ENCODE measurements at places on chromosomes 1 and 21. TPM values are rescaled to one million over a fixed set of nuclear protein-coding genes. Genes with fewer than 3 reads are reported as not detected.

DNA sequence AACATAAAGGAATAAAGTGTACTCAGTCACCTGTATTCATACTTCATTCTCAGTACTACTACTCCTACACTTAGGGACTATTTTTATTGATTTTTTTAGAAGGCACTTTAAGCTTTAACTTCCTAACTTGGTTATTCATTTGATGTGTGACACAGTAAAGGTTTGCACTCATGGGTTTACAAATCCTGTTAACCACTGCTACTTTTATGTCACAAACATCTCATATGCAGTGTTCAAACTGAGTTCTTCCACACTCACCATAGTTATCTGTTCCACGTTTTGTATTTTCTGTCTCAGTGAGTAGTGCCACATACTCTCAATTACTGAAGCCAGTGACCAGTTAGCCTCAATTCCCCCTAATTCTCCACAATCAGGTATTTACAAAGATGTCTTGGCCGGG lies 33.2 kb downstream of the RCOR3 start:
- DNase-seq, result no peak

PTPRC gene
- total RNA-seq, result not detected

- DNase-seq, result no peak
Measured at GRCh38 chr1:46427541-46427940, 33.4 kb downstream of the FAAH start.

DNA sequence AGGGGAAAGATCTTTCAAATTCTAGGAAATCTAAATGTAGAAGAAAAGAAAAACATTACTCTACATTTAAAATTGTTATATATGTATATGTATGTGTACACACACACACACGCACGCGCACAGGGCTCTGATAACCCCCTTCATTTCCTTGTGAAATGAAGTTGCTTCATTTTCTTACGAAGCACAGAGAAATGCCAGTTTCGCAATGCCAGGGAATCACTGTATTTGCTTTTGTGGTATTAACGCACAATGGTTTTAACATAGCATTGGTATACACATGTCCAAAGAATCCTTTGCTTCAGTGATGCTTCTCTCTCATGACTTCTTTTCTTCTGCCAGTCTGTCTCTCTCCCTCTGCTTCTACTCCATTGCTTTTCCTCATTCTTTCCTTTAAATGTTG lies 8.4 kb upstream of the DDAH1 start:
- DNase-seq, result no peak

ADPRS gene
- 68.7 TPM for total RNA-seq

- peak; percentile 9 for DNase-seq
Measured at GRCh38 chr1:167659450-167659849, 29.4 kb downstream of the RCSD1 start.

- peak; percentile 42 for DNase-seq
Measured at GRCh38 chr1:3586986-3587759, 24.1 kb downstream of the MEGF6 start.

- DNase-seq, result no peak
Measured at GRCh38 chr1:113057006-113057405, 16.0 kb upstream of the LRIG2 start.
